ENCODE measurements at places on chromosomes 12 and 14.

- no peak for DNase-seq
Measured at GRCh38 chr12:53924521-53925405, 13.9 kb upstream of the HOXC13 start.

DNA sequence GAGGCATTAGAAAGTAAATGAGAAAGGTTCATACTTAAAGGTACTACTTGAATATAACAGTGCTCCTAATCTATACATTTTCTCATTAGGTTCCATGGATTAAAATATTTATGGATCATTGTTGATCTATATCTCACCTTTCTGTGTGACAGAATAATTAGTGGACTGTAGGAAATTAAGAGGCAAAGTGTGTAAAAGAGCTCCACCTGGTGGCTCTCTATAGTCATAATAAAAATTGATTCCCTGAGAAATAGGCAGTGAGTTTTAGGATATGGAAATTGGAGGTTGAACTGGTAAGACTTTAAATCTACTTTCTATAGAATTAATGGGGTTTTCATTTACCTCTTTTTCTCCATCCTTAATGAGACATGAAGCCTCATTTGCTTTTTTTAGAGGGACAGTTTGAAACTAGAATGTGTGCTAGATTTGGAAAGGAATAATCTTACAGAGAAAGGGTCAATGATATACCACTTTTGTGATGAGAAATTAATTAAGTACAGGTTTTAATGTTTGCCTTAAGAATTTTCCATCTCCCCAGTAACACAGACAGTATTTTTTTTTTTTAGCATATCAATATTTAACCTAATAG, 11.8 kb upstream of the DERA start:
- no peak for DNase-seq

DNA sequence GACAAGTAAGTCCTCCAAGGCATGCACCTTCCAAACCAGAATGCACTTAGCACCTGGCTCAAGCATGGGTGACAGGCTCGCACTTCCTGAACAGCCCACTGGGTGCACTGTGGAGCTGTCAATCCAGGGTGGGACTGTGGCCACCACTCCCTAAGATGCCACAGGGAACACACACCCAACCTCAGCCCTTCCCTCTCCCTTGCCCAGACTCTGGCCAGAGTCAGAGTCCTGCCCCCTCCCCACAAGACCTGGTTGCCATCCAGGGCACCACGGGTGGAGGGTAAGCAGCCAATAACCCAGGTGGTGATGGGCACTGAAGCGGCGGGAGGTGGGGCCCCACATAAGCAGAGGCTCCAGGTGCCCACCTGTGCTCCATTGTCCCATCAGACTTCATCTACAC, 160.6 kb downstream of the MYRFL start:
- DNase-seq = no peak

DNA sequence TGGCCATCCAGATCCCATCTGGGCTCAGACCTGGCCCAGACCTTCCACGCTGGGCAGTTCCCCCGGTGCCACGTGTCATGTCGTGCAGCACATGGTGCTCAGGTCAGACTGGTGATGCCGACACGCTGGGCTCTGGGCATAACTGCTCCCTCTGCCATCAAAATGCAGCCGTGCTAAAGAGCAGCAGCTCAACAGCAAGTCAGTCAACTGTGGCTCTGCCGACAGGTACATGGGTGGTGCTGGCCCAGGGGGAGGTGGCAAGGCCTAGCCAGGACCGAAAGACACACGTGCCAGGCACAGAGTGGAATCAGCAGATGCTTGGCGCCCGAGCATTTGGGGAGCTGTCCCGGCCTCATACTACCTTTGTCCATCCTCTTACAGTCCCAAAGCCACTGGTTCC, 1.6 kb downstream of the MCRS1 start:
- no peak for DNase-seq

DNA sequence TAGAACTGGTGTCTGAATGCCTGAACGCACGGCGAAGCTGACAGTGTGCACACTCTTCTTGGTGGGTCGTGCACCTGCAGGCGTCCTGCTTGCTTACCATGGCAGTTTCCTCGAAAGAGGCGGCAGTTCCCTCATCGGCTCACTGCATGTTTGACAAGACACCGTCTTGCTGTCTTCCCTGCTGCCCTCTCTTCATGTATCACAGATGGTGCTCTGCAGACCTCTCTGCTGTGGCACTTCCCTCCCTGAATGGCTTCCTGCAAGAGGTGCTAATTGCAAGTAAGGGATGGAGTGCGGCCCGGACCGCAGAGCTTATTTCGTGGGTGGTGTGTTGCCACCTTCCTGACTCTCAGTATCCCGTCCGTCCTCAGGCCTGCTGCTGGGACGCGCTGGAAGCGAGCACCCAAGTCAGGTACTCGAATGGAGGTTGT, 156.7 kb upstream of the RTL1 start:
- DNase-seq = no peak

- no peak for DNase-seq
Measured at GRCh38 chr14:71555654-71556559, 376.3 kb upstream of the RGS6 start.

- DNase-seq = no peak
Measured at GRCh38 chr12:53703756-53704155, 23.5 kb downstream of the CALCOCO1 start.

GRCh38 chr12:121804417-121805111, 755 bp downstream of the SETD1B start:
- peak; percentile 47 for DNase-seq

- no peak for DNase-seq
Measured at GRCh38 chr14:54486685-54487084, 2.1 kb downstream of the GMFB start.

GRCh38 chr12:69331519-69331908, 16.7 kb upstream of the LYZ start:
- no peak for DNase-seq

DNA sequence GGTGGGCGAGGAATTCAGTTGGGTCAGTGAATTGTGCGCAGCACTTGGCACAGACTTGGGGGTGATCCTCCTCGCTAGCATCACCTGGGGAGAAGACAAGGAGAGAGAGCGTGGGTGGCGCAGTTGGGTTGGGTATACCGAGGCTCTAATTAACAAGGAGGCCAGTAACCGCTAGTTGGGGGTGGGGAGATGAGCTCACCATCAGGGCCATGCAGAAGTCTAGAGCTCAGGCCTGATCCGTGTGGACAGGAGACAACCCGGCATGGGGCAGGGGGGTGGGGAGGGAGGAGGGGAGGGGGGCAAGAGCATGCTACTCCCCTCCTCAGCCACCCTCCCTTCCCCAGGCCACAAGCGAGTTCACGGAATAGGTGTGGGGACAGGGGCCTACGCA, 580 bp downstream of the SALL2 start:
- peak; percentile 55 for DNase-seq

DNA sequence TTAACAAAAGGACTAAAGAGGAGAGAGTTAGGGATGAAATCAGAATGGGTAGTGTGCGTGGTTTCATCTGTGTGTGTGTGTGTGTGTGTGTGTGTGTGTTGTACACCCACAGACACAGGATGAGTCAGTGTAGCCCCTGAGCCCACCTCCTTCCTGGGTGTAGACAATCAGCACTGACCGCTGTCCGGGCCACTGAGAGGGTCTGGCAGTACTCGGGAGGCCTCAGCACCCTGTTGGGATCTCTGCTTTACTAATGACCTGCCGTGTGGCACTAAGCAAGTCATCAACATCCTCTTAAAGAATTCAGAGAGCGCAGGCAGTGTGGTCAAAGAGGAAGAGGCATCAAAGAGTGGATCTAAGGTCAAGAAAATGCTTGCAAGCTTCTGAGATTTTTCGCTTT, 112.6 kb downstream of the PRMT8 start:
- DNase-seq = no peak

DNA sequence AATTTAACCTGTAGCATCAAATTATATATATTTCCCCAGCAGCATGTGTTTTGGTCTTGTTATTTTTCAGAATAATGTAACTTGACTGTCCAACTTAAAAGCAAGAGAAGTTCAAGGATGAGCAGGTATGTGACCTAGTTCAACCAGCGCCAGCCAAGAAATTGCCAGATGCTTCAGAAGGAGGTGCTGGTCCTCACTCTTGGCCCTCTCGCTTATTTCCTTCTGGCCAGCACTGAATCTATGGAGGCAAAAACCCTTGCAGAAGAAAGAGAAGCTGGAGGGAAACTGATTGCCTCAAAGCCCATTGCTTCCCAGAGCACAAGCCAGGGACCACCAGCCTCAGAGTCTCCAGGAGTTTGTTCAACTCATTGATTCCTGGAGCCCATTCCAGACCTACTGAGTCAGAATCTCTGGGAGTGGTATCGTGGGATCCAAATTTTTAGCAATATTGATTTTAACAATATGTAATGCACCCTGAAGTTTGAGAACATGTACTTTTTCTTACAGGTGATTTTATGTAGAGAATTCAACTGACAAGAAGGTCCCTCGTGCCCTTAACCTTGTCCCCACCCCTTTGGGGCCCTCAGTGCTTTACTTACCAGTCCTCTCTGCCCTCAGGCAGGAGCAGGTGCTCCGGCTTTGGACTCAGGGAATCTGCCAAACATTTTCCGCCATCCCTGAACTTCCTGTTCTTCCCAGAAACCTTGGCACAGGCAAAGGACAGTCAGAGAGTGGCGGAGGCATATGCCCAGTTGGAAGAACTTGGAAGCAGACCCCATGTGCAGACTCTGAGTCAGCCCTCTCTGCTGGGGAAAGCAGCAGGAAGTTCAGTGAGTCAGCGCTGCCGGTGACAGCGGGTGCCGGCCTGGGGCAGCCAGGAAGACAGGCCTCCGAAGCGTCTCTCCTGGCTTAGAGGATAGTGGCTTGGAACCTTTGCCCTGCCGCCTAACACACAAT, 10.4 kb downstream of the BEST3 start:
- peak; percentile 26 for DNase-seq

- no peak for DNase-seq
Measured at GRCh38 chr12:32522331-32523221, 123.2 kb downstream of the FGD4 start.

GRCh38 chr12:12278899-12279298, 12.1 kb upstream of the LRP6 start:
- DNase-seq = no peak

DNA sequence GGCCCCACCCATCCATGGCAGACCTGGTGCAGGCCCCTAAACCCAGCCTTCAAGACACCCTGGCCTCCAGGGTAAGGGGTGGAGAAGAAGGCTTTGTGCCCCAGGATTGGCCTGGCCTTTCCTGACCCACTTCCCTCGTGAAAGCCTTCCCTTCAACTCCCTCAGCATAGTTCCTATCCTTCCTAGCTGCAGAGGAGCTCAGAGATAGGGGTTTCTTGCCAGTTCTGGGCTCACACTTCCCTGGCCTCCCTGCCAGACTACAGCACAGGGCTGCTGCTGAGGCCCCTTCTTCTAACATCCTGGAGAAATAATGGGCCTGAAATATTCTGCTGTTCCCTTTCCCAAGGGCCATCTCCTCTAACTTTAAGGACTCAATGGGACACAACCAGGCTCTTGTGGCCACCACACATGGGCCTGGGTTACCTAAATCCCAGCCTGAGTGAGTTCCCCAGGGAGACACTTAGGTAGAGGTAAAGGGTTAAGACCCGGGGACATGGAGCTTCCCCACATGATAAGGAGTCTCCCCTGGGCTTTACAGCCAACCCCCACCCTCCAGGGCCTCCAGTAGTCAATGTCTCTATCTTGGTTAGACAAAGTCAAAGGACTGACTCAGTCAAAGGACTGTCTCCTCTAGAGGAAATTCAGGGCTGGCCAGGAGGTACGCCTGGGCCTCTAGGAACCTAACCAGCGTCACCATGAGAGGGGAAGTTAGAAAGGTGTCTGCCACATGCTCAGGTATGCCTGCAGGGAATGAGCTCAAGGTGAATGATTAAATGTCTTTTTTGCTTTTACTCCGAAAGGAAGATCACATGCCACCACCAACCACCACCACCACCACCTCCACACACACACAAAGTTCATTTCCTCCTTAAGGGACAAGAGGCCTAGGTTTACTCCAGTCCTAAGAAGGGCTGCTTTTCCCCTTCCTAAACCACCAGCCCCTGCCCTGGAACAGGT, 7.1 kb downstream of the ZFP36L1 start:
- DNase-seq = no peak

DNA sequence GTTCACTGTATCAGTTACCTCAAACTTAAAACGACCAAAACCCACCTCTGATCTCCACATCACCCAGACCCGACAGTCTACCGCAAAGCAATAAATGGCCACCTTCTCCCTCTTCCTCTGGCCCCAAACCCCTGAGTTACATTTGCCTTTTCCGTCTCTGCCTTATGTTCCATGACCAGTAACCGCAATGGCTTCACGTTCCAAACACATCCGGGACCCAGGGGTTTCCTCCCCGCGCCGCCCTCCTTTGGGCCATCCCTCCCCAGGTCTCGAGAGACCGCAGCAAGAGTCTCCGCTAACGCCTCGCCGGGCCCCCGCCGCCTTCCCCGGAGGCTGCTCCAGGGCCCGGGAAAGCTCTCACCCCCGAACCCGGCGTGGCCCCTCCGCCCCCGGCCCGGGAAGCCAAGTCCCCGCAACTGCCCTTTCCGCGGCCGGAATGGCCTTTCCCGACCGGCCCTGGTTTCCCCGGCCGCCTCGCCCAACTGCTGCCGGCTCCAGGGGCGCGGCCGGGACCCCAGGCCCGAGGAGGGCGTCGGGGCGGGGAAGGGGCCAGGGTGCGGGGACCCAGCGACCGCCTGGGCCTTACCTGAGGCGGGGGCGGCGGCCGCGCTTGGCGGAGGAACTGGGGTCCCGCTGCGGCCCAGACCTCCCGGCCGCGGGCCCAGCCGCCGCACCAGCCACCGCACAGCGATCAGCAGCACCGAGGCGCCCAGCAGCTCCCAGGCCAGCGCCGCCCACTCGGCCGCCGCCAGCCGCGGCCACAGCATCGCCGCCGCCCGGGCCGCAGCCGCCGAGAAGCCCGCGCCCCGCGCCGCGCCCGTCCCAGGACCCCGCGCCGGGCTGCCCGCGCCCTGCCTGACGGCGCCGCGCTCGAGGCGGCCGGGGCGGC, at the start of gene ANKLE2:
ANKLE2 (minus strand) TSS at position 801 of the 889 bp plus-strand sequence; CDS start at position 767, 34 bp downstream.
- no peak for DNase-seq

GRCh38 chr14:38078393-38078792, 129.3 kb upstream of the SSTR1 start:
- no peak for DNase-seq

- no peak for DNase-seq
Measured at GRCh38 chr14:44404036-44404435, 103.0 kb downstream of the FSCB start.

All from C1 segment of cervical spinal cord (tissue), 14 donors.